GM20000 (cell line): ENCODE measurements at places on chromosomes 2 and 18.
A peak's percentile ranks its signal among the peaks of the same experiment; 100 is the strongest.

GRCh38 chr2:118320658-118321057, 232.4 kb downstream of the INSIG2 start:
- no peak for DNase-seq

GRCh38 chr2:172380436-172381274, 46.7 kb upstream of the ITGA6 start:
- no peak for DNase-seq

DNA sequence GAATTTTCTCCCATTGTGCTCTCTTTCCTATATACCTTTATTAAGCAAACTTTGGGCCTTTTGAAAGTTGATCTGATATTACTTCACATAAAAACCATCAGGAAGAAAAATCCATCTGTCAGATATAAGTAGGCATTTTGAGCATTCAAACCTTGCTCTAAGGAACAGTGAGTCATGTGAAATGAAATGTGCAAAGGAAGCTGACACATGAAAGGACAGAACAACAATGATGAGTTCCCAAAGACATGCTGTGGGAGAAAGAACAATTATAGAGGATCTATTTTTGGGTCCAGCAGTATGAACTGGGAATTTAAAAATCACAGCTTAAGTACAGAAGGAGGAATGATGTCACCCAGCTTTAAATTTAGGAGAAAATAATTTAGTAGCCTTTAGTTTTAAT, 18.1 kb downstream of the CALCRL start:
- no peak for DNase-seq

GRCh38 chr18:34643989-34644388, 66.1 kb upstream of the DTNA start:
- no peak for DNase-seq

- DNase-seq: no peak
These were observed 275.7 kb downstream of the PDE11A start for GRCh38 chr2:177796654-177797415.

- DNase-seq: no peak
These were observed 23.1 kb upstream of the RBMS1 start for GRCh38 chr2:160516547-160517365.

DNA sequence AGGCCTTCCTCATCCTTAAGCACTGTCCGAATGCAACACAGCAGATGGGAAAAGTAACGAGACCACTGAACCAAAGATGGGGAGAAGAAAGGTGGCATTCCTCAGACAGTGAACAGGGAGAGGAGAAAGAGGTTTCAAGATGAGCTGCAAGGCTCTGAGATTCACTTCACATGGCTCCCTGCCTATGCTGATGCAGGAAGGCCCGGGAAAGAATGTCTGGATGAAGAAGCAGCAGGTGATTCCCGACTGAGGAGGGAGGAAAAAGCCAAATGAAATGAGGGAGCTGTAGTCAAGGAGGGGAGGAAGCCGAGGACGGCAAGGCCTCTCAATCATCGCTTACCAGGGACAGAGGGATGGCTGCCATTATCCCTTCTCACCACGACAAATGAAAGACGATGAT, 98.5 kb upstream of the BOD1L2 start:
- DNase-seq: no peak

DNA sequence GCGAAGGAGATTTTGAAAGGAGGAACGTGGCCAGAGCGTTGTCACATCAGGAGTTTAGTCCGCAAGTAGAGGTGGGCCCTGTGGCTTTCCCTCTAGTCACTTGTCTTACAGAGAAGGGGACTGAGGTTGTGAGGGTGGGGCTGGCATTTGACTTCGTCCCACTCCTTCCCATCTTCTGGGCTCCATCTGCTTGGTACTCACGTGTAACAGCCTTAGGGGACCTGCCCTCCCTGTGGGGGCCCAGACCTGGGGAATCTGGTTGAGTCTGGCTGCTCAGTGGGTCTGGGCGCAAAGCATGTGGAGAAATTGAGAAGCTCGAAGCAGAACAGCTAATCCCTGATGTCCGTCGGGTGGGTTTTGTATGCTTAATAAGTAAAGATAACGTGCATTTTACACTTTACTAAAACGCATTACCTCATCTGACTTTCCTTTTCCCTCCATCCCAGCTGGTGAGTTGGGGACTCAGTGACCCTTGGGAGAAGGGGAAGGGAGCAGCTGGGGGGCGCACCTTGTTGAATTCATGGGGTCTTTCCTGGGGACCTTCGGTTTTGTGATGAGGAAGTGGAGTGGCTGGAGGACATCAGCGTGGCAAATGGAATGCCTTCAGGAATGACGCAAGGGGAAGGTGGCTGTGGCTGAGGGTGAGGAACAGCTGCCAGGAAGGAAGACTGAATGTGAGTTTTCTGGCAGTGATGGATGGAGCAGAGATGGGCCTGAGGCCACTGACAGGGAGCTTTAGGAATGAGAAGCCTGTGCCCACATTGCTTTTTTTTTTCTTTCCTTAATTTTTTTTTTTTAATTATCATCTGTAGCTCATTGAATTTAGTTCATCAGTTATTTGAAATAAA, 44.8 kb downstream of the ASAP2 start:
- no peak for DNase-seq

- no peak for DNase-seq
These were observed 93.9 kb downstream of the ZNF804A start for GRCh38 chr2:184692141-184692734.

- DNase-seq: no peak
These were observed 11.3 kb downstream of the SLC14A2 start for GRCh38 chr18:45626330-45627203.

GRCh38 chr2:3128786-3129185, 248.8 kb downstream of the EIPR1 start:
- no peak for DNase-seq

DNA sequence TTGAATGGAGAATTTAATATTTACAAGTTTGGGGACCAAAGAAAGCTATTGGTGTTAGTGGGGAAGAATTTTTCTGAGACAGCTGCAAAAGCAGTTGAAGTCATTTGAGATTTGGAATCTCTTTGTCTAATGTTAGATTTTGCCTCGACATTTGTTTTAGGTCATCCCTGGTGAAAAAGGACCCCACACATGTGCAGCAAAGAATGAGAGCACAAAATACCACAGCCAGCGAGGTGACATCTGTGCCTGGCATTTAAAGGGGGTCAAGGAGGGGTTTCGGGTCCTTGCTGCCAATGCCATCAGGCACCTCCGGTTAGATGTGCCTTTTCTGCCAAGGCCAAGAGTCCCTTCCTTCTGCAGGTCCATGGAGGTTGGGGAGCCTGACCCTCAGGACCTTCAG, 173.3 kb downstream of the TRIB2 start:
- DNase-seq: no peak

- DNase-seq: no peak
These were observed 59.8 kb downstream of the MEIS1 start for GRCh38 chr2:66494708-66495107.

- DNase-seq: peak; percentile 29
These were observed at the start of gene GALR1 for GRCh38 chr18:77249569-77250500. GALR1 (plus strand) TSS chr18:77249848; CDS start chr18:77250549, 701 bp downstream.

GRCh38 chr18:44482761-44483160, 197.9 kb upstream of the SETBP1 start:
- no peak for DNase-seq

- no peak for DNase-seq
These were observed 121.3 kb upstream of the DDX18 start for GRCh38 chr2:117693154-117693553.

- DNase-seq: no peak
These were observed 487.5 kb downstream of the SUCLG1 start for GRCh38 chr2:83971547-83971946.

- DNase-seq: no peak
These were observed 24.8 kb downstream of the ATP9B start for GRCh38 chr18:79093986-79094385.

DNA sequence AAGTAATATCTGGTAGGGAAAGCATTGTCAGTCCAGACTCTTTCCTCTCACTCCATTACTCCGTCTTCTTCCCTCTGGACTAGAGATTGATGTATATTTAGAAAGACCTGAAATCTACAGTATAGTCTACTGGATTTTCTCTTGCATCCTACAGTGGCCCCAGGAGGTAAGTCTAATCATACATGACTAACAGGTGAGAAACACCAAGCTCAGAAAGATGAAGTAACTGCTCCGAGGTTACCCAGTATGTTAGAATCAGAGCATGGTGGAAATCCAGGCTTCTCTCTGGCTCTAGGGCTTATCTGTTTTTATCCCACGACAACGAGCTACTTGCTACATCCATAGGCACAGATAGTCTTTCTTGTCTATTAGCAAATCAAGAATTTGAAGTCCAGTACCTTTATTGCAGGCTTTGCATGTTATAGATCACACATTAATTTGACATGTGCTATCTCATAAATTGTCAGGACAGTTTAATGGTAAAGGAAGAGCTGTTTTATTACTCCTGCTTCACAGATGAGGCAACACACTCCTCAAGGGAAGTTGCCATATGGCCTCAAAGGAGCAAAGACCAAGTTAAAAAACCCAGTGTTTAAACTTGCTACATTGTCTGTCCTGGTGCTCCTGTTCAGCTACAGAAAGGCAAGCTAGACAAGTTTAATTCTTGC, 484.3 kb downstream of the THSD7B start:
- no peak for DNase-seq

DNA sequence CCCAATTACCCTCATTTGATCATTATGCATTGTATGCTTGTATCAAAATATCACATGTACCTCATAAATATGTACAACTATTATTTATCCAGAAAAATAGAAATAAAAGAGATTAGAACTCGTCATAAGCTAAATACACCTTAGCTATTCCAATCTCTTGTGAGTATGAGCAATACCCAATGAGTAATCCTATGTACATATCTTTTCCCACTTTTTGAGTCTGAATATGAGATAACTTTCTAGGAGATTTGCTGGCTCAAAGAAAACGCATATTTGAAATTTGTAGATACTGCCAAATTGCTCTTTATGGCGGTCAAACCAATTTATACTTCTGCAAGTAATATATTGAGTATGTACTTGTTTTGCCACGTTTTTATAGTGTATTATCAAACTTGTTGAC, 24.1 kb downstream of the PRKD3 start:
- DNase-seq: no peak

DNA sequence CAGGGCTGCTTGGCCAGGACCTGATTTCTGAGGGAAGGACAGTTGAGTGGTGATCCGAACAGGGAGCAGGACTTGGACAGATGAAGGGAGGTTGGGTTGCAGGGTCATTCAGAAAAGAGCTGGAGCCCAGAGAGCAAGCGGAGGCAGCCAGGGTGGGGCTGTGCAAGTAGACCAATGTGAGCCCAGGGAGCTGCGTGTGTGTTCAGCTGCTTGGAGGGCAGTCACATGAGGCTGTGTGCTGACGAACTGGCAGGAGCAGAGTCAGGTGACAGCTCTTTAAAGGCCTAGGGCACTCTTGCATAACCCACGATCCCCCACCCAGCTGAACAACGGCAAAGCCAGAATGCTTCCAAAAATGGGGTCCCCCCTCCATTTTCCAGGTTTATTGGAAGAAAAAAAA, 4.6 kb upstream of the MLPH start:
- DNase-seq: no peak

- no peak for DNase-seq
These were observed 63.8 kb downstream of the EHD3 start for GRCh38 chr2:31297751-31298150.

GRCh38 chr2:21043744-21044532, at the start of gene APOB:
APOB (minus strand) TSS chr2:21044073; CDS start chr2:21043945, 128 bp downstream.
- no peak for DNase-seq

DNA sequence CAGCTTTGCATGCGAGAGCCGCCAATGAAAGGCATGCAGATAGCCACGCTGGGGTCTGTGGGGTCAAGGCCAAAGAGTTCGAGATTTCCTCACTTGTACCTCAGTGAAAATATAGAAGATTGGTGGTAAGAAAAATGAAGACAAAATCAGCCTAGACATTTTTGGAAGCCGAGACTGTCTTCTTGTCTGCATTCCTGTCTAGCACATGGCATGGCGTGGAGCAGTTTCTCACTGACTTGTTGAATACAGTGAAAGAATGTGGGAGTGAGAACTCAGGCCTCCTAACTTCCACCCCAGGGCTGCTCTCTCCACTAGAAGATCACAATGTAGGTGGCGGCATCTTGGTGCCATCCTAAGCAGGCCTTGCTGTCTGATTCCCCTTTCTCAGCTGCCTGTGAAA, 740.8 kb upstream of the HS6ST1 start:
- no peak for DNase-seq

DNA sequence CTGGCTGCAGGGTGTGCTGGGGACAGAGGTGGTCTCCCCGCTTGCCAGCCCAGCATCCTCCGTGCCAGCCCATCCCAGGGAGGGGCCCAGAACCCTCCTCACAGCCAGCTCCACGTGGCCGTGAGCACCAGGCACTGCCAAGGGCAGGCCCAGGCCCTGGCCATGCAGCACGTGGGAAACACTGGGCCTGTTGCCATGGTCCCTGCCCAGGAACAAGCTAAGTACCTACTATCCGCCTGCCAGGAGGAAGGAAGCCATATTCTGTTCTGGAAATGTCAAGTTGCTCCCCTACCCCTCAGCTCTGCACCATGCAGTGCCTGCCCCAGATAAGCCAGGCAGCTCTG, 250.6 kb downstream of the CYP26B1 start:
- DNase-seq: no peak

- no peak for DNase-seq
These were observed 344.4 kb upstream of the SALL3 start for GRCh38 chr18:78635093-78635800.

DNA sequence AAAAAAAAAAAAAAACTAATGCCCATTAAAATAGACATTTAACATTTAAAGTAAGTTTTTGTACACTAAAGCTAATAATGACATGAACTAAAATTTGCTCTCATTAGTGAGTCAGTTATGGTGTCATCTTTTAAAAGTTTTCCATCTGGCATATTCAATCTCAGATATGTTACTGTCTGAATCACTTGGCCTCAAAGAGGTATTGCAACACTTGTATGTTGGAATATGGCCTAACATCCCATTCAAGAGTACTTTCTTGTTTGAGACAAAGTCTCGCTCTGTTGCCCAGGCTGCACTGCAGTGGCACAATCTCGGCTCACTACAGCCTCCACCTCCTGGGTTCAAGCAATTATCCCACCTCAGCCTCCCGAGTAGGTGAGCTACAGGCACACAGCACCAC, 169.7 kb downstream of the TMEM163 start:
- no peak for DNase-seq

DNA sequence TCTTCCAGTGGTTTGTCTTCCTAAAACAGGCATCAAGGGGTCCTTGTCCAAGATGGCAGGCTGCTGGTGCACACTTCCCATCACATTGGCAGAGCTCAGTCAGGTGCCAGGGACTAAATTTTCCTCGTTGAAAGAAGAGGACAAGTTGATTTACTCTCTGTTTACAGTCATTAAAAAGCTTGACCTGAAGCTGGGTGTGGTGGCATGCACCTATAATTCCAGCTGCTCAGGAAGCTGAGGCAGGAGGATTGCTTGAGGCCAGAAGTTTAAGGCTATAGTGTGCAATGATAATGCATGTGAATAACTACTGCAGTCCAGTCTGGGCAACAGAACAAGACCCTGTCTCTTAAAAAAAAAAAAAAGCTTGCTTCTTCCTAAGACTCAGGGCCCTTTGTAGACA, 3.6 kb upstream of the PLB1 start:
- DNase-seq: no peak

GRCh38 chr2:175478096-175478768, 296.7 kb upstream of the ATP5MC3 start:
- no peak for DNase-seq
